ENCODE measurements at places on chromosomes 5 and 9.

GRCh38 chr5:95959888-95960666, 1.6 kb downstream of the ELL2 start:
- no peak for DNase-seq

DNA sequence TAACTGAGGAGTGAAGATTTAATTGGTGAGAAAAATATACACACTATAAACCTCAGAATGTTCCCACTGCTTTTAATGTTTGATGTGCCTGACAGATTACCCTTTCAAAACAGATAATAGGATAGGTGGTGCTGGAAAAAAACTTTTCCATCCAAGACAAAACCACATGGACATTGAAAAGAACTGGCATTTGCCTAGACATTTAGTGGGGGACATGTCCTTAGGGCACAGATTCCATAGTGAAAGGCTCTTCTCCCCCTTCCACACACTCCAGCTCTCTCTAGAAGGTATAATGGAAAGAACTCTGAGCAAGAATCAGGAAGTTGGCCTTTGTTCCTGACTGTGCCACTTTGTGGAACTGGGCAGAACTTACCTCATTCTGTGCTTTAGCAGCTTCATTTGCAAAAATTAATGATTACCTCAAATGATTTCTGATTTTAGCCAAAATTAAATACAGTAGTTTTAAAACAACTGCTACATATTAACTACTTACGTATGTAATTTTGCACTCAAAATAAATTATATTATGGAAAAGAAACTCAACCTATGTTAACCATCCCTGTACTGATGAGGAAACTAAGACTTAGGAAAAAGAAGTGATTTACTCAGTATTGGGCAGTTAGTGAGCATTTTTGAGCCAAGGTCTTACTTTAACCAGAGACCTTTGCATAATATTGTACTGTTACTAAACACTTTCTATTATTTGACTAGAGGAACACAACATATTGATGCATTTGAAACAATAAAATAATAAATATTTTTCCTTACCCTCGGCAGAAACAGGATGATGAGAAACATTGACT, 43.3 kb downstream of the TMC1 start:
- no peak for DNase-seq

- DNase-seq = no peak
Observed at GRCh38 chr9:3398232-3398648, 127.6 kb downstream of the RFX3 start.

DNA sequence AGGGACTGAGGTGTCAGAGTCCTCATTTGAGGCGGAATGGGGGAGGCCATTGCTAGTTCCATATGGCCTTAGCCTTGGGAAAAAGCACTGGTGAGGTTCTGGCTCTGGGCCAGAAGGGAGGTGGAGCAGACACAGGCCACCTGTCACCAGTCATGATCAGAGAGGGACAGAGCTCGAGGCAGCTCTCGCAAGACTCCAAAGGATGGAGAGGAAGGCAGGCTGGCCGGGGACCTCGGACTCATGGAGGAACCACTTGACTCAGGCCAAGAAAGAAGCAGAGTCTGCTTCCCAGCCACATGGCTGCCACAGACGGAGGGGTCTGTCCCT, 29.2 kb upstream of the NSMF start:
- DNase-seq = peak; percentile 66

DNA sequence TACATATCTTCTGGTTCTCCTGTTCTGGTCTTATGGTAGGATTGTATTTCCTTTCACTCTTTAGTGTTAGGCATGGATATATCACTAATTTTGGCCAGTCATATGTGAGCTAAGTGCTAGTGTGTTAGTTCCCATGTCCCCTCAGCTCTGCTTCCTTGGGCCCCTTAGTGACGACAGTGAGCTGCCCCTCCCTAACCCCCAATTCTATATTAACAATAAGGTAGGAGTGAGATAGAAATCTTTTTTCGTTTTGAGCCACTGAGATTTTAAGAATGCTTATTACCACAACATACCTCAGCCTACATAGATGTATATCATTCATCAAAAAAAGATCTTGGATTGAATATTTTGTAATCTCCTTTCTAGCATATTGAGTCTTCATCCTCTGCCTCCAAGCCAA, 100.5 kb downstream of the PARP8 start:
- no peak for DNase-seq

Measured in COR-L47 (cell line).